ENCODE measurements at places on chromosomes 1 and 21. TPM values are rescaled to one million over a fixed set of nuclear protein-coding genes. Genes with fewer than 3 reads are reported as not detected.
A peak's percentile ranks its signal among the peaks of the same experiment; 100 is the strongest.

Gene SPRR3
- not detected for total RNA-seq

- DNase-seq, result no peak
These were observed 54.5 kb downstream of the ATP5PO start for GRCh38 chr21:33861125-33861524.

- no peak for DNase-seq
These were observed 8.7 kb downstream of the LAPTM5 start for GRCh38 chr1:30748699-30749401.

Gene NOS1AP
- total RNA-seq, result 0.17 TPM

DNA sequence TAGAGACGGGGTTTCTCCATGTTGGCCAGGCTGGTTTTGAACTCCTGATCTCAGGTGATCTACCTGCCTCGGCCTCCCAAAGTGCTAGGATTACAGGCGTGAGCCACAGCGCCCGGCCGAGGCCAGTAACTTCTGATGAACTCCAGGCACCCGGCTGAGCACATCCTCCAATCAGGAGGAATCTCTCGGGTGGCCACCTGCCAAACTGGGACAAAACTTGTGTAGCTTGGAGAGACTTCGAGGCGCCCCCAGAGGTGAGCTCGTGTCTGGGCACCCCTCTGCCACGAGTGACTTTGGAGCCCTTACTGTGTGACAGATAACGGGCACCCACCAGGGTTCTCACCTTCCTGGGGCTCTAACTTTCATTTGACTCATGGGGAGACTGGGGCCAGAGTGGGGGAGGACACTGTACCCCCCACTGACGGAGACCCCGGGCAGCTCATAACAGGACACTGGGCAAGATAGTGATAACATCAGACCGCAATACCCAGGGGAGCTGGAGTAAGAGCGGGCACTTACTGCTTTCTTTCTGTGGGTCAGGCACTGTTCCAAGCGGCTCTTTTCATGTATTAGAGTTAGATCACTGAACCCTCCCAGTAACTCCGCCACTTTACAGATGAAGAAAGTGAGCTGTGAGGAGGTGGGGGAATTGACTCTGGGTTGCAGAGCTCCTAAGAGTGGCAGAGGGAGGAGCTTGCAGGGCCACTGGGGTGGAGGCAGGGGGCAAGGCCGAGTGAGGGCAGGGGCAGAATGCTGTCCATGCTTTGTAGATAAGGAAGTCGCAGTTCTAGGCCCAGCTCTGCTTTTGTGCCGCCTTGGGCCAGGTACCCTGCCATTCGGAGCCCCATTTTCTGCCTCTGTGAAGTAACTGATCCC, 1.9 kb upstream of the PADI2 start:
- peak; percentile 71 for DNase-seq

GRCh38 chr1:150563340-150564038, 14.3 kb downstream of the ADAMTSL4 start:
- DNase-seq, result peak; percentile 49

Gene FOXJ3
- total RNA-seq, result 31.7 TPM

Gene LAMC1
- total RNA-seq, result 99.6 TPM

GRCh38 chr1:224632921-224633321, 16.8 kb downstream of the CNIH3 start:
- peak; percentile 51 for DNase-seq

Gene NTRK1
- total RNA-seq, result 0.10 TPM

DNA sequence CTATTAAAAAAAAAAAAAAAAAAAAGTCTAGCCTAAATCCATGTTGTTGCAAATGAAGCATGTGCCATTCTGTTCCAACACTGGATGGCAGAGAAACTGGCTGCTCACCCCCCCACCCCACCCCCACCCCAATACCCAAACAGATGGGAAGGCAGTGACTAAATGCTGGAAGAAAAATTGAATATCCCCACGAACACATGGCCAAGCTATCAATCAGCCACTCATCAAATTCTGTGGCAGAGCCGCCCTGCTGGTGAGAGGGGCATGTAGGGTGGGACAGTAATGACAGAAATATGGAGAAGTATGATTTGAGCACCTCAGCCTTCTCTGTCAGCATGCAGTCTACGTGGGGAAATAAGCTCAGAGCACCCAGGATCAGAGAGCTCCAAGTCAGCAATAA, 34.1 kb downstream of the OPTC start:
- no peak for DNase-seq

GRCh38 chr21:46189213-46189958, 5.1 kb upstream of the SPATC1L start:
- peak; percentile 6 for DNase-seq

- DNase-seq, result no peak
These were observed 21.3 kb downstream of the ATPAF1 start for GRCh38 chr1:46646844-46647243.

DNA sequence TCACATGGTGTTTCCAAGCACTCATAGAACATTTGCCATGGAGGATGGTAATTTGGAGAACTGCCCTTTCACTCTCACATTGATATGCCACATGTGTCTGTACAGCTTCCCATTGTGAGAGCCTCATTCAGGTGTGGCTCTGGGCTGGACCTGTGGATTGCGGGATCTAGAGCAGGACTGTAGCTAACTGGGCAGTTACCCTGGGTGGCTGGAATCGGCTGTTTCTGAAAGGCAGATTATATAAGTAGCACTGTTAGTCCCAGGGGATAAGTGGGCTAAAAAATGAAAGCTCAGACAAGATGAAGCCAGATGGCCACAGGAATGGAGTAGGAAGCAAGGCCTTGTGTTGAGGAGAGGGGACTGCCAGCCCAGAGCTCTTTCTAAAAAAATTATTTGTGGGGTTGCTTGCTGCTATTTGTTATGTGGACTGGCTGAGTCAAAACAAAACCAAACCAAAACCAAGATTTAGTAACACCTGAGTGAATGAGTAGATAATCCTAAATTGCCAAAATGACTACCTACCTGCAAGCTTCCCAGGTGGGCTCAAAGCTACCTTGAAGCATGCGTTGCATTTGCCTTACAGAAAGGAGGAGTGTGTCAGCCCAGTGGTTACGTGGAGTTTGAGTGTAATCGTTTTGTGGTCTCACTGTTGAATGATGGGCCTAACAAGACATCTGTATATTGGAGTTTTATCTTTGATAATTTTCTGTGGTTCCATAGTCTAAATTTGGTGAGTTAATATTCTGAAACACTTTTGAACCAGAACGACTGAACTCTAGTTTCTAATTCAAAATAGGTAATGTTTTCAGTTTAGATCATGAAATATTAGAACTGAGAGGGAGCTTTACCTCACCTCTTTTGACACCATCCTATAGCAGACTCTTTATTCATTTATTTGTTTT, 58.0 kb downstream of the SDCCAG8 start:
- DNase-seq, result no peak

Gene COL9A2
- 0.85 TPM for total RNA-seq

DNA sequence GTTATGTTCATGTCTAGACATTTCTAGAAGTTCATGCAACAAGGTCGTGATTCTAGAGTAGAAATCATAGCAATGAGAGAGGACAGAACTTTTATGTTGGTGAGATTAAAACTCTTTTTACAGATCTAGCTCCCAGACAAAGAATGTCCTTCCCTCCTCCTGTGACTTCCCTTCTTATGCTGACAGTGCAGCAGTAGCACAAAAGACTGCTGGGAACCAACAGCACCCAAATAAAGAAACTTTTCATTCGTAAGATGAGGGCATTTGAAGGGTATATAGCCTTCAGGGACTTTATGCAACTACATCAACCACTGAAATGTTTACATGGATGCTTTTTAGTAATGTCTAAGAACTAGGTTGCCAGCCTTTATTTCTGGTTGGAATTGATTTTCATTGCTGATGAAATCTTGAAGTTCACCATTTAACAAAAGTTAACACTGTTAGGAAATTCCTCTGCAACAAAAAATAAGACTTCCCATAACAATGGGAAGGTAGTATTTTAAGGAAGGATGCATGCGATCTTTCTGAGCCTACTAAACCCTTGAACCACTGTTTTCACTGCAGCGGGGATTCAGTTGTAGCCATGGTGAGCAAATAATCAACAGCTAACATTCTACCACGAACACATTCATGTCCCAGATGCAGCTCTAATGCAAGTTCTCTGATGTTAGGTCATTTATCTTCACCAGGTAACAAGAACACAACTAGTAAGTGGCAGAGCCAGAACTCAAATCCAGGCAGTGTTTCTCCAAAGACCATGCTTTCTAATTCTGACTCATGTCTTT, 672.8 kb downstream of the PTPRC start:
- no peak for DNase-seq

GRCh38 chr1:179586107-179586823, 5.4 kb upstream of the TDRD5 start:
- DNase-seq, result peak; percentile 26

GRCh38 chr21:45530423-45531113, 11.7 kb downstream of the SLC19A1 start:
- no peak for DNase-seq

- peak; percentile 58 for DNase-seq
These were observed 19.7 kb downstream of the BCAR3 start for GRCh38 chr1:93661829-93662474.

DNA sequence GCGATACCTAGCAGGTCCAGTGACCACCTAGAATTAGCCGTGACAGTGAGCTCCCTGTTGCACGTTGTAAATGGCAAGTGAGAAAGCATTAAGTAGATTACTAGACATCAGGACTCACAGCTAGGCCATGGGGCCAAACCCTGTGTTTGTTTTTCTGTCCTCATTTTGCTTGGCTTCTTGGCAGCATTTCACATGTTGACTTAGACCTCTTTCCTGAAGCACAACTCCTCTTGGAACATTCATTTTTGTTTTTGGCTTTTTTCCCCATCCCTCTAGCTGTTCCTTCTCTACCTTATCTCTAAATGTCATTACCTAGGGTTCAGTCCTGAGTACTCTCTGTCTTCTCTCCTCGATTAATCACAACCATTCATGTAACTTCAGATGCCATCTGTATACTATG, 16.9 kb upstream of the PTPN14 start:
- DNase-seq, result no peak

- DNase-seq, result no peak
These were observed 10.3 kb upstream of the ACTL8 start for GRCh38 chr1:17744666-17745478.

Gene TEDDM1
- not detected for total RNA-seq

DNA sequence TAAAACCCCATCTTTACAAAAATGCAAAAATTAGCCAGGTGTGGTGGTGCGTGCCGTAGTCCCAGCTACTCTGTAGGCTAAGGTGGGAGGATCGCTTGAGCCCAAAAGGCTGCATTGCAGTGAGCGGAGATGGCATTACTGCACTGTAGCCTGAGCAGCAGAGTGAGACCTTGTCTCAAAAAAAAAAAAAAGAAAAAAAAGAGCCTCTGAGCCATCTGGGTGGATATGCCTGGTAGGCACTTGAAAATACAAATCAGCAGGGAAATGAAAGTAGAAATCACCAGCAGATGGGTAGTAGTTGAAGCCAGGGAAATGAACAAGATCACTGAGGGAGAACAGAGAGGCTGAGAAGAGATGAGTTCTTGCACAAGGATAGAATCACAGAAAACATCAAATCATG, 131.0 kb upstream of the HMCN1 start:
- DNase-seq, result no peak

Data from H4 (cell line).